Fibroblast of lung (primary cell): ENCODE measurements at places on chromosomes 2 and 18. TPM values are rescaled to one million over a fixed set of nuclear protein-coding genes. Genes with fewer than 3 reads are reported as not detected.

- no peaks in the 10 kb centered on the region for H3K36me3 ChIP-seq
- H3K4me1 ChIP-seq, result no peaks in the 10 kb centered on the region
- DNase-seq, result peak; percentile 26
- H3K27me3 ChIP-seq, result no peaks in the 10 kb centered on the region
- H3K27ac ChIP-seq, result no peak overlapping the region
Observed at GRCh38 chr18:45156946-45157345, 458.3 kb upstream of the SLC14A2 start.

The UGT1A3 gene
- total RNA-seq, result not detected in 2 replicates

- peaks cover 4% of the 10 kb centered on the region for H3K36me3 ChIP-seq
- no peaks in the 10 kb centered on the region for H3K27me3 ChIP-seq
- peaks cover 6% of the 10 kb centered on the region for H3K4me1 ChIP-seq
- peak; percentile 77 for DNase-seq
Observed at GRCh38 chr2:101435001-101435862, 39.7 kb downstream of the RFX8 start.

GRCh38 chr2:102100371-102101096, 42.0 kb upstream of the IL1R1 start:
- no peak overlapping the region for H3K4me3 ChIP-seq
- peaks cover 9% of the 10 kb centered on the region for H3K4me1 ChIP-seq
- no peaks in the 10 kb centered on the region for H3K36me3 ChIP-seq
- no peak overlapping the region for H3K27ac ChIP-seq
- H3K27me3 ChIP-seq, result no peaks in the 10 kb centered on the region

GRCh38 chr2:121810959-121811853, 55.8 kb downstream of the TSN start:
- peak; percentile 45 for DNase-seq
- H3K36me3 ChIP-seq, result no peaks in the 10 kb centered on the region
- no peak overlapping the region for H3K4me3 ChIP-seq

DNA sequence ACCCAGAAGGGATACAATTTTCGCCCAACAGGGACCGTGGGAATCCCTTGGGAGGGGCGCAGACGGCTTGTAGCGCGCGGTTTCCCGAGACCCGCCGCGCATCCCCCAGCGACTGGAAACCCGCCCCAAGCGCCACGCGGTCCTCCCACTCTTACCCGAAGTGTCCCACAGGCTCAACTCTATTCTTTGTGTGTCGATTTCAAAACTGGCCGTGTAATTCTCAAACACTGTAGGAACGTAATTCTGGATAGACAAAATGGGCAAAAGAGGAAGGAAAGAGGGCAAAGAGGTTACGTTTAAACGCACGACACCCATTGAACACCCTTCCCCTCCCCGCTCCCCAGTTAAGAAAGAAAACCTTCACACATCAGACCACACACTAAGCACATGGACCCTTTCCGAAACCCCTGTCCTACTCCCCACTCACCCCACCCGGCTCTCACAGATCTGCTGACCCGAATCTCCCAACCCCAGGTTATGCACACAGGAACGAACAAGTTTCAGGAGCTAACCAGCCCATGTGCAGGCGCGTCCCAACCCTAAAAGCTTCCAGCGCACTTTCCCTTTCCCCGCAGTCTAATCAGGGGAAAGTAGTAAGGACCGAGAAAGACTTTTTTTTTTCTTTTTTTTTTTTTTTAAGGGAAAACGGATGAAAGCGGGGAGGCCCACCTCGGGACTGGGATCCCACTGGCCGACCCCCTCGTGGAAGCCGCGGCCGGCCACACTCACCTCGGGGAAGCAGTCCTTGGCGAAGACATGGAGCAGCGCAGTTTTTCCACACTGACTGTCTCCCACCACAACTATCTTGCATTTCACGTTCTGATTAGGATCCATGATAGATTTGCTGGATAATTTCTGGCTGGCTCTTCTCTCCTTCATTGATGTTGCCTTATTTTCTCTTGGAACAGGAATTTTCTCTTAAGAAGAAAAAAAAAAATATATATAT, 655 bp downstream of the RND3 start:
- peak overlapping the region; percentile 96 for H3K4me3 ChIP-seq
- peak overlapping the region; percentile 98 for H3K27ac ChIP-seq
- DNase-seq, result peak; percentile 62
- no peaks in the 10 kb centered on the region for H3K27me3 ChIP-seq
- peaks cover 6% of the 10 kb centered on the region for H3K4me1 ChIP-seq
- H3K36me3 ChIP-seq, result peaks cover 15% of the 10 kb centered on the region

The TLX2 gene
- under 0.01 TPM in 1 of 2 replicates, not detected in the other for total RNA-seq

The MOB4 gene
- 25.9 and 26.6 TPM in 2 replicates for total RNA-seq

GRCh38 chr18:48868468-48869466, 82.0 kb downstream of the SMAD7 start:
- no peak for DNase-seq
- no peaks in the 10 kb centered on the region for H3K36me3 ChIP-seq
- no peak overlapping the region for H3K4me3 ChIP-seq
- no peaks in the 10 kb centered on the region for H3K27me3 ChIP-seq
- H3K4me1 ChIP-seq, result peaks cover 6% of the 10 kb centered on the region
- H3K27ac ChIP-seq, result no peak overlapping the region

- no peaks in the 10 kb centered on the region for H3K4me1 ChIP-seq
- DNase-seq, result no peak
- no peak overlapping the region for H3K27ac ChIP-seq
- H3K36me3 ChIP-seq, result no peaks in the 10 kb centered on the region
Observed at GRCh38 chr2:18611604-18612003, 22.2 kb upstream of the NT5C1B start.

The EMILIN1 gene
- 187 and 251 TPM in 2 replicates for total RNA-seq

DNA sequence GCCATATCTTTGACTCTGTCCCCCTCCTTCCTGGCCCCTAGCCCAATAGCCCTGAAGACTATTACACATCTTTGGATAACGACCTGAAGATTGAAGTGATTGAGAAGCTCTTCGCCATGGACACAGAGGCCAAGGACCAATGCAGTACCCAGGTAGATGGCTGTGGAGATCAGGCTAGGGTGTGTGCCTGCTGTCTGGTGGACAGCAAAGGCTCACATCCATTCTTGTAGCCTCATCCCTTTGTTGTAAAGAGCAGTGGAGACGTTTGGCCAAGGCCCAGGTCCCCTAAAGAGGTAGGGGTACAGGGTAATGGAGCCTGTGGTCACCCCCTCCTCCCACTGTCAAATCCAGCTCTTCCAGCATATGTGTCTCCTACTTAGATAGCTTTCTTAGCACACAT, 81.4 kb downstream of the EPAS1 start:
- H3K36me3 ChIP-seq, result peaks cover 26% of the 10 kb centered on the region
- peaks cover 10% of the 10 kb centered on the region for H3K4me1 ChIP-seq
- H3K27me3 ChIP-seq, result no peaks in the 10 kb centered on the region
- no peak overlapping the region for H3K4me3 ChIP-seq

DNA sequence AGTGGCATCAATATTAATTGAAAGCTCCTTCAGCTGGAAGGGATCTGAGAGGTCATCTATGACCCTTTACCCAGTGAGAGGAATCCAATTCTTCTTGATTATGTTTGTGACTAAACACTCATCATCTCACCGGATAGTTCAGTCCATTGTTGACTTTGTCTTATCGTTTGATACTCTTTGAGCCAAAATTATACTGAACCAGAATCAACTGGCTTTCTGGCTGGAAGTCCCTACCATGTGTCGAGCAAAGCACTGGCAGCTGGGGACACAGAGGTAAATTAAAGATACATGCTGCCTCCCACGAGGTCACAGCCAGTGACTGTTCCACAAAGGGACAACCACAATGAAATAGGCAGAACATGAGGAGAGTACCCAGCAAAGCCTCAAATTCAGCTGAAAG, 91.4 kb upstream of the FHL2 start:
- H3K4me1 ChIP-seq, result no peaks in the 10 kb centered on the region
- H3K27me3 ChIP-seq, result peaks cover 22% of the 10 kb centered on the region
- H3K4me3 ChIP-seq, result no peak overlapping the region
- H3K36me3 ChIP-seq, result no peaks in the 10 kb centered on the region
- DNase-seq, result no peak
- no peak overlapping the region for H3K27ac ChIP-seq

DNA sequence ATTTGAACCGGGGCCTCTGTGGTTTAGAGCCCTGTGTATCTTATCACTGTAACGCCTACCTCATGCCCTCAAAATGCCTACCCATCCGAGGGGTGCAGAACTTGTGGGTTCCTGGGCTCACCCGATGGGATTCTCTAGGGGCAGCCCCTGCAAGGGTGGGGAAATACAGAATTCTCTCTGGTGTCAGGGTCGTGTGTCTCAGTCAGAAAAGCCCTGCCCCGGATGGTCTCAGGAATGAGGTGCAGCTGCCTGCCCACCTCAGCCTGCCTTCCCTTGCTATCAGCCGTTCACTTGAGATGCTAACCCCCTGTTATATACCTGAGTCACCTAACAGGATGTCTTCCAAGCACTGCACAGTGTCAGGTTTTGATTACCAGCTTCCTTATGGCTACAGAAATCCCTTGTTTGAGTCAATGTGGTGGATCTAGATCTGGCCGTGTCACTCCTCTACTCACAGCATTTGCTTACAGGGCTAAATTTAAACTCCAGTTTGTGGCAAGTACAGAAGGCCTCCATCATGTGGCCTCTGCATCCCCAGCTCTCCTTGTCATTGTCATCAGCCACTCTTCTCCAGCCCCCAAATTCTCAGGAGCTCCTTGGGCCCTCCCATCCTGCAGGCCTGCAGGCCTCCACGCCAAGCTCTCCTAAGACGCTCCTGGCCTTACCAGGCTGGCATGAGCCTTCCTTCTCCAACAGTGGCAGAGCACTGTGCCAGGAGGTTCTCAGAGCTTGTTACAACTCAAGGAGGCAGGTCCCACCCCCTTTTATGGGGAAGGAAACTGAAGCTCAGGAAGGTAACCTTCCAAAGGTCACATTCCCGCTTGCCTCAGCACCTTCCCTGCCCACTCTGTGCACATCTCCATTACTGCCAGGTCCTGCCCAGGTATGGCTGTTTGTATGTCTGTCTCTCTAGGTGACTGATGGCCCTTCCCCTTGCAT, 14.3 kb upstream of the MAP3K2 start:
- no peak overlapping the region for H3K4me3 ChIP-seq
- peaks cover 14% of the 10 kb centered on the region for H3K4me1 ChIP-seq
- no peaks in the 10 kb centered on the region for H3K36me3 ChIP-seq
- H3K27me3 ChIP-seq, result no peaks in the 10 kb centered on the region
- no peak overlapping the region for H3K27ac ChIP-seq
- no peak for DNase-seq

GRCh38 chr2:152072011-152072410, 26.8 kb downstream of the CACNB4 start:
- DNase-seq, result no peak
- no peaks in the 10 kb centered on the region for H3K36me3 ChIP-seq
- no peak overlapping the region for H3K4me3 ChIP-seq
- H3K27me3 ChIP-seq, result peaks cover 2% of the 10 kb centered on the region

The ADCYAP1 gene
- total RNA-seq, result not detected in 2 replicates

DNA sequence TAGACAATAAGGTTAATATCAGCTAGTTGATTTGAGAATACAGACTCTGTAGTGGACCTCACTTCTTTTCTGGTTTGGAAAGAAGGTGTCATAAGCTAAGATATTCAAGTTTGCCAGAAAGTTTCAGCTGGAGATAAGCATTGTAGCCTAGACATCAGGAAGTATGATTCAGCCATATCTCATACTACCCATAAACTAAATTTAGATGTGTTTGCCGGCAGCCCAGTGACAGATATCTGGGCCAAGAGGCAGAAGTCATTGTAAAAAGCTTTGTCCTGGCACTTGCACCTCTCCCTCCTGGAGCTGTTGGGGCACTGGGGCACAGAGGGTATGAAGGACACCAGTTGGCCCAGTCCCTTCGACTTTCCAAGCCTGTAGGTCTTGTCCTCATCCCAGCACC, 128.0 kb downstream of the EPHA4 start:
- H3K4me3 ChIP-seq, result no peak overlapping the region
- peak; percentile 66 for DNase-seq
- H3K36me3 ChIP-seq, result peaks cover 5% of the 10 kb centered on the region
- H3K27me3 ChIP-seq, result no peaks in the 10 kb centered on the region
- no peaks in the 10 kb centered on the region for H3K4me1 ChIP-seq

DNA sequence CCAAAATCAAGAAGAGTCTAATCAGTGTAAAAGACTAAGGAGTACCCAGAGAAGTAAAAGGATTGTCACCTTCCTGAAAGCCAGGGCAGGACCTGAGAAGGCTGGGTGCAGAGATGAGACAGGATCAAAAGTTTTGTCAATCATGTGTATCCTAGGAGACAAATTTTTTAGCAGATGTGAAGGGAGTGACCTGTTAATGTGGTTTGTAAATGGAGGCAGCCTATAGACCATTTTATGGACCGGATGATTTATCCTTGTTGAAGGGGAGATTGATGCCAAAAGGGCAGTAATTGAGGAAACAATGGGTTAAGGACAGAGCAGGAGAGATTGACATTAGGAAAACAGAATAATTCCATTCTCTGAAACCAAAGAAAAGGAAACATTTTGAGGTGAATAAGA, 813 bp downstream of the NDC80 start:
- H3K4me1 ChIP-seq, result peaks cover 7% of the 10 kb centered on the region
- H3K36me3 ChIP-seq, result no peaks in the 10 kb centered on the region
- no peaks in the 10 kb centered on the region for H3K27me3 ChIP-seq
- DNase-seq, result no peak

DNA sequence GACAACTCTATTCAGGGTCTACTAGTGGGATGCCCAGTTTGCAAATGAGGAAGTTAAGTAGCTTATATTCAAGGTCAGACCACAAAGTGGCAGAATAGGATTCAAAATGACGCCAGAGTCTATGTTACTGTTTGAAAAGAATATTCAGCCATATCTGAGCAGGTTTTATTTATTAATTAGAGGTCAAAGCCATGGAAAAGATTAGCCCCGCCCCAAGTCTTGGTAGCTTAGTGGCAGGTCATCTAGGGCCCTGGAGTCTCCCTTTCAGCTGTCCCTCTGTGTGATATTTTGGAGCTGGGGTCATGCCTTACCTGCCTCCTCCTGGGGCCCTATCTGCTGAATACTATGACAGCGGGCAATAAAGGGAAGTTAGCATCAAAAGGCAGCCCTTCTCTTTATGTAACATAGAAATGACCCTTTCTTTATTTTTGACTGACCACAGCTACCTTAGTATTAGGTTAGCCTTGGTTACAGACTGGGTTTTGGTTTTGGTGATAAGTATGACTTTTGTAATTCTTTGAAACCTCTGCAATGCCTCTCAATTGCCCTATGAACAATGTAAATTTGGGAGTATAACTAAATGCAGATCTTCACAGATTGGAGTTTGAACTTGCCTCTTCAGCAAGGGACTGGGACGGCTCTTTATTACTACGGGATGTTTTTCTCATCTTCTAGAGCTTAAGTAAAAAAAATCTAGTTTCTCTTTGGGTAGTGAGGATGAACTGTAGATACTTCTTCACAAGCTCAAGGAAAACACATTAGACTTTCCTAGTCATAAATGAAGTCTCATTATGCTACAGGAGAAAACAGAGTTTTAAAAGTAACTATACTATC, 153.0 kb upstream of the ITGA4 start:
- H3K36me3 ChIP-seq, result no peaks in the 10 kb centered on the region
- no peak for DNase-seq
- no peak overlapping the region for H3K4me3 ChIP-seq

GRCh38 chr2:178047391-178047790, 25.2 kb downstream of the PDE11A start:
- no peaks in the 10 kb centered on the region for H3K4me1 ChIP-seq
- DNase-seq, result no peak
- no peaks in the 10 kb centered on the region for H3K27me3 ChIP-seq
- H3K36me3 ChIP-seq, result no peaks in the 10 kb centered on the region
- no peak overlapping the region for H3K27ac ChIP-seq

The CYRIA gene
- 7.4 and 10.2 TPM in 2 replicates for total RNA-seq
